ENCODE measurements at places on chromosomes 13 and 19.

GRCh38 chr19:2215281-2215751 lies 20.8 kb downstream of the PLEKHJ1 start:
- no peak for DNase-seq

- no peak for DNase-seq
Observed at GRCh38 chr13:47707414-47707813, 293.7 kb downstream of the SUCLA2 start.

DNA sequence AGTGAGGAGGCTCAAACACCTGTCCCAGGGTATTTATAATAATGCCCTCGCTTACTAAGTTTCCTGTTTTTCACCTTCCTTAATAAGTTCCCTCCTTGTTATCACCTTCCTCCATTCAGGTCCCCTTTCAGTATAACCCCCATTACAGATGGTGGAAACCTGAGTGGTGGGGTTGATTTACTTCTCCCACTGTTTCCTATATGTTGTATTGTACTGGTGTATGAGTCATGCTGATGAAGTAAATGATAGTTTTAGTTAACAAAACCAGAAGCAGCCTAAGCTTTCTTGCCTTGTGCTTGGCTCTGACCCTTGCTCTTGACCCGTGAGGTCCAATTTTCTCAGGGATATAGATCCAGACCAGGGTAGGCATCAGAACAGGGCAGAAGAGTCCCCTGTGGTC lies 22.3 kb upstream of the TNFSF11 start:
- no peak for DNase-seq

DNA sequence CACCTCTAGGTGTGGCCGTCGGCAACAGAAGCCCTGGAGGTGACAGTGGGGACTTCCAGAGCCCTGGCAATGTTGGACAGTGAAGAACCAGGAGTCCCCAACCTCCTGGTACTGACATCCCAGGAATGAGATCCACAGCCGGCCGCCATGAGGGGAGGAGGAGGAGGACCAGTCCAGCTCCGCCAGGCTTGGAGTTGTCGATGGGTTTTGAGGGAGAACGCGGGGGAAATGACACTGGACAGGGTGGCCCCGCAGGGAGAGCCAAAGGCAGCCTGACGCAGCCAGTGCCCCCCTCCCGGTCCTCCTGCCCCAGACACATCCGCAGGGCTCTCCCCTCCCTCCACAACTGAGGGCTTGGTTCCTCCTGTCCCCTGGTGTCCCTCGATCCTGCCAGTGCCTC lies 57.9 kb downstream of the SPACA7 start:
- DNase-seq = no peak

GRCh38 chr19:24074720-24075454 lies 12.1 kb upstream of the ZNF254 start:
- peak; percentile 11 for DNase-seq

DNA sequence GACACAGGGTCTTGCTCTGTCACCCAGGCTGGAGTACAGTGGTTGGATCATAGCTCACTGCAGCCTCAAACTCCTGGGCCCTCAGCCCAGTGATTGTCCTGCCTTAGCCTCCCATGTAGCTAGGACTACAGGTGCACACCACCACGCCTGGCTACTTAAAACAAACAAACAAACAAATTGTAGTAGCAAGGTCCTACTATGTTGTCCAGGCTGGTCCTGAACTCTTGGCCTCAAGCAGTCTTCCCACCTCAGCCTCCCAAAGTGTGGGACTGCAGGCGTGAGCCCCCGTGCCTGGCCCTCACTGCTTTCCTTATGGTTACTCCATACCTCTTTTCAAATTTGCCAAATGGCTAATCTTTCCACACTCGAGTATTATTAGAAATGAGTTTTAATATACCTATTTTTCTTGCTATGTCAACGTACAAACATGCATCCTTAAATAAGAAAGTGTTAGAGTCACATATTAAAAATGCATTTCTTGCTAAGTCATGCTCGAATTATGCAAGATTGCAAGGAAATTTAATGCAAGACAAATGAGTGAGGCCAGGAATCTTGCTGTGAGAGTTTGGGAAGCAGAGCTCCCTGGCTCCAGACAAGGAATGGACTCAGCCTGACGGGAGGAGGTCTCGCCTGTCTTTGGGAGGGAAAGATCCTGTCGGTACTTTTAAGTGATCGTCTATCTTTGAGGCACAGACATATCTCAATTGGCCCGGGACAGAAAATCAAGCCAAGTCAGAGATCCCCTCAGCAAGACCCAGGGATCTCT lies 39.4 kb downstream of the RFX2 start:
- peak; percentile 62 for DNase-seq

DNA sequence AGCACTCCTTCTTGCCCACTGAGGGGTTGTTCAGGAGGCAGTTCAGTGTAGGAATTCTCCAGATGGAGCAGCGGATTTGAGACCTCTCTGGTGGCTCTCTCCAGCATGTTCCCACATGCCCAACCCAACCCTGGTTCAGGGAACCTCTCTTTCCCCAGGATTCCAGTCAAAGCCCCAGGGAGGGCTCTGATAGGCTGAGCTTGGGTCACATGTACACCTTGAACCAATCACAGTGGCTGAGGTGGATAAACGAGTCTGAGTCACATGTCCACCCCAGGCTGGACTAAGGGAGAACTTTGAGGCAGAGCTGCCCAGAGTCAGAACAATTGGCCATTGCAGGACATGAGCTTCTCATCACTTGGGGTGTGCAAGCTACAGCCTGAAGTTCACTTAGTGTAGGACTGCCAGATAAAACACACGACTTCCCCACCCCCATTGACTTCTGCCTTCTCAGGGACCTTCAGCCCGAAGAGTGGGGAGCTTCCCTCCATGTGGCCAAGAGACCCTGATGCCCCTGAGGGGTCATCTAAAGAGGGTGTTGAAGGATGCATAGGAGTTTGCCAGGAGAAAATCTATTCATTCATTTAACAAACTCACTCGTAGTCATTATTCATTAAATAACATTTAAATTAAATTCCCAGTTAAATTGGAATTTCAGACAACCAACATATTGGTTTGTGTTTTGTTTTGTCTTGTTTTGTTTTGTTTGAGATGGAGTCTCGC lies 4.0 kb upstream of the MAST3 start:
- peak; percentile 60 for DNase-seq

GRCh38 chr19:45340232-45340898 lies at the start of gene KLC3:
Gene KLC3 (plus strand): TSS chr19:45340750. CDS start chr19:45345542, 4,792 bp downstream.
- no peak for DNase-seq

- DNase-seq = no peak
Observed at GRCh38 chr13:91571681-91572080, 173.3 kb downstream of the GPC5 start.

DNA sequence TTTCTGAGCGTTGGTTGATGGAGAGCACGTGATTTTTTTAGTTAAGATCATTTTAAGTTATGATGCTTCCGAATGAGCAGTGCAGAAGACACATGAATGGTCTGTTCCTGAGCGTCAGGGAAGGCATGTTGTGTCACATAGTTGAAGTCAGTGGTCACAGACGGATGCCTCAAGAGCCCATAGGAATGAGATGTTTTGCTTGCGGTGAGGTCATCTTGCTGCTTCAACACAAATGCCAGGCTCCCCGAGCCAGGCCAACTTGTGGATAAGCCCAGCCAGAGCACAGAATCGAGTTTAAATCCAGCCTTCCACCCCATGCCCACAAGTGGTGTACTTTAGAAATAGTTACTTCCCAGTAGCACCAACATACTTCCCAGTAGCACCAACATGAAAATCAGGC lies 5.4 kb downstream of the UPF3A start:
- no peak for DNase-seq

GRCh38 chr13:26046639-26047038 lies 5.2 kb downstream of the SHISA2 start:
- no peak for DNase-seq

Measured in MG63 (cell line).